ENCODE measurements at places on chromosomes 1 and 21.

DNA sequence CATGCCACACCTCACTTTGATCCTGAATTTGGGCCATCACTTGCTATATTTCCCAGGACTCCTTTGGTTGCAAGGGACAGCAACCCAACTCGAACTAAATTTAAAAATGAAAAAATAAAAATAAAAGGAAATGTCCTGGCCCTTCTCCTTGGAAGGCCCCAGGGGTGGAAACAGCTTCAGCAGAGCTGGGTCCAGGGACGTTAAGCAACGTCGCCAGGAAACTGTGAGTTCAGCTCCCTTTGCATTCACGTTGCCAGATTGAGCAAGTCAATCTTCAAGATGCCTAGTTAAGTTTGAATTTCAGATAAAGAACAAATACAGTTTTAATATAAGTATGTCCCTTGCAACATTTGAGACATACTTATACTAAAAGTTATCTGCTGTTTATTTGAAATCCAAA lies 14.6 kb upstream of the SPSB1 start:
- H3K4me1 ChIP-seq = peaks cover 35% of the 10 kb centered on the region
- H3K27me3 ChIP-seq = peaks cover 6% of the 10 kb centered on the region
- no peak for DNase-seq
- no peak overlapping the region for H3K4me3 ChIP-seq

DNA sequence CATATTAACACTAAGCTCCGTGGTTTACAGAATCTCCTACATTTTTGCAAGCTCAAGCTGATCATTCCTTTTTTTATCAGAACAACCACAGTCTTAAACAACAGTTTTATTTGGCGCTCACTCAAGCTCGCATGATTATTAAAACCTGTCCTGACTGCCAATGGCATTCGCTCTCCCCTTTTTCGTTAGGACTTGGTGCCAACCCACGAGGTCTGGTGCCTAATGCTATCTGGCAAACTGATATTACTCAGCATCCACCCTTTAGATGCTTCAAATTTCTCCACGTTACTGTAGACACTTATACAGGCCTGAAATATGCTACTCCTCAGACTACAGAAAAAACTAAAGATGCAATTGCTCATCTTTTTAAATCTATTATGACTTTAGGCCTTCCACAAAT lies 23.0 kb upstream of the ITLN1 start:
- no peak overlapping the region for H3K4me3 ChIP-seq
- no peak for DNase-seq
- no peaks in the 10 kb centered on the region for H3K4me1 ChIP-seq
- no peaks in the 10 kb centered on the region for H3K27me3 ChIP-seq

- H3K4me3 ChIP-seq = no peak overlapping the region
- H3K27ac ChIP-seq = no peak overlapping the region
- no peak for DNase-seq
These were observed 66.5 kb upstream of the LRRN2 start for GRCh38 chr1:204751883-204752687.

GRCh38 chr1:111417755-111418154 lies 9.8 kb downstream of the OVGP1 start:
- no peak overlapping the region for H3K4me3 ChIP-seq
- DNase-seq = no peak
- H3K27me3 ChIP-seq = peaks cover 13% of the 10 kb centered on the region
- no peaks in the 10 kb centered on the region for H3K4me1 ChIP-seq
- no peaks in the 10 kb centered on the region for H3K36me3 ChIP-seq
- no peak overlapping the region for H3K27ac ChIP-seq

DNA sequence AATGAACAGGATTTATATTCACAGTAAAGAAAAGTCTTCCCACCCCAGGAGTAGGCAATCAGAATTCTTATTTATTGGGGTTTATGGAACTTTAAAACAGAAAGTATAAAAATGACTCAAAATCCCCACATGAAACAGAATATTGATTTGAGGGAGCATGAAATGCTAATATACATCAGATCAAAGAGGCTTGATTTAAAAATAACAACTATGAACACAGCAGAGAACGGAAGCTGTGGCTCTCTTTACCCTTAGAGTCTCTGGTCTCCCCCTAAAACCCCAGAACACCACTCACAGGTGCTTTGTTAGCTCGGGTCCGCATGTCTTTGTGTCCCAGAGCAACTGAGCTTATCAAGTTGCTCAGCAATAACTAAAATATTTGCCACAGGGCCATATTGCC lies 31.2 kb upstream of the FASLG start:
- no peaks in the 10 kb centered on the region for H3K36me3 ChIP-seq
- H3K27me3 ChIP-seq = no peaks in the 10 kb centered on the region
- peak overlapping the region; percentile 5 for H3K4me3 ChIP-seq
- DNase-seq = no peak
- peaks cover 17% of the 10 kb centered on the region for H3K4me1 ChIP-seq

DNA sequence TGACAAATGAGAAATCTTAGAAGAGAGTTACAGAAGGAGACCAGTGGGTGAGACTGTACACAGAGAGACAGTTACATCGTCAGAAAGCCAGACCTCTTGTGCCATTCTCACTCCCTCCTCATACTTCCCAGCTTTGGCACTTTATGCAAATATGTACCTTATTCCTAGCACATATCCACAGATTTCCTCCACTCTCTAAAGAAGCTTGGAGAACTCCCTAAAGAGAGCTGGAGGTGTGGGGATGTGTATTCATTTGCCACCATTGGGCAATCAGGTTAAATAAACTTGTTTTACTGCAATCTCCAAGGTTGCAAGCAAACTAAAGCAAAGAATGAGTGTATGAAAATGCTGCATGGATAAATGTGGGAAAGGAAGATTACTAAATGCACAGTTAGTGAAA lies 380.9 kb upstream of the PRMT6 start:
- H3K27ac ChIP-seq = no peak overlapping the region
- no peak for DNase-seq
- H3K4me3 ChIP-seq = no peak overlapping the region
- no peaks in the 10 kb centered on the region for H3K27me3 ChIP-seq

GRCh38 chr1:204760350-204760749 lies 74.8 kb upstream of the LRRN2 start:
- H3K36me3 ChIP-seq = no peaks in the 10 kb centered on the region
- no peak overlapping the region for H3K27ac ChIP-seq
- peaks cover 47% of the 10 kb centered on the region for H3K27me3 ChIP-seq
- DNase-seq = no peak
- H3K4me3 ChIP-seq = no peak overlapping the region
- H3K4me1 ChIP-seq = peaks cover 10% of the 10 kb centered on the region

- H3K27ac ChIP-seq = no peak overlapping the region
- no peaks in the 10 kb centered on the region for H3K36me3 ChIP-seq
- no peaks in the 10 kb centered on the region for H3K4me1 ChIP-seq
- no peak for DNase-seq
- peaks cover 50% of the 10 kb centered on the region for H3K27me3 ChIP-seq
These were observed 360.5 kb downstream of the KCNH1 start for GRCh38 chr1:210773450-210773849.

DNA sequence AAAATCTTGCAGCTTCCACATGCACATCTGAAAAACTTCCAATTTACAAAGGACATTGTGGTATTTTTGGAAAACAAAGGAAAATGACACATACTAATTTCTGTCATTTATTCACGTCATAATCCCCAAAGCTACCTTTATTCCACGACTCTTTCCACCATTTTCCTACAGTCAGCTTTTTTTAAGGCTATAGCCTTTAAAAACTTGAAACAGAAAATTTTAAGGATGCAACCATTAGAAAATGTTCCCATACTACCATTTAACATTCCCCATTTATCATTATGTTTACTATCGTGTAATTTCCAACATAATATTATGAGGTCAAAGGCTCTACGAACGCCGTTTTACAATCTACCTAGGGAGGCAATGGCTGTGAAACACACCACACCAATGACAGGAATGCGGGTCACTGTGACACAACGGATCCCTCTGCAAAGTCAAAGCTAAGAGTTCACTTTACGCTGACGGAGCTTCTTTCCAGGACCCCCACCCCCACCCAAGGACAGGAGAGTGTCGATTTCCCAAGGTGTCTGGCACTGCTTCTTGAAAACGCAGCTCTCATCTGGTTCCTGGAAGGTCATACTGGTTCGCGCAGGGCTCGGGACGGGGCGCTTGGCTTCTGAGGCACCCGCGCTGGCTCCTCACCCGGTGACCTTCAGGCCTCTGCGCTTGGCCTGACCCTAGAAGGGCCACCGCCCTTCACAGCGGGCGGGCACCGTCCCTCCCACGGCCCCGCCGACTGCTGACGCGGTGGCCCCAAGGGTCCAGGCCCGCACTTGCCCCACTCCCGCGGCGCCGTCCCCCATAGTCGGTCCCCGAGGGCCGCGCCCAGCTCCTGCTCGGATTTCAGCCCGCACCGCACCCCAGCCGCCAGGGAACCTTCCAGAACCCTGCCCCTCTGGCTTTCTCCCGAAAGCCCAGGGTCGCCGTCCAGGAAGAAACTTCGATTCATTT lies 50.5 kb upstream of the ATF3 start:
- H3K36me3 ChIP-seq = peaks cover 4% of the 10 kb centered on the region
- H3K27me3 ChIP-seq = no peaks in the 10 kb centered on the region
- peak overlapping the region; percentile 97 for H3K27ac ChIP-seq
- peak overlapping the region; percentile 75 for H3K4me3 ChIP-seq
- peaks cover 4% of the 10 kb centered on the region for H3K4me1 ChIP-seq

GRCh38 chr1:3733094-3733882 lies 19.0 kb upstream of the CCDC27 start:
- H3K27me3 ChIP-seq = no peaks in the 10 kb centered on the region
- H3K36me3 ChIP-seq = peaks cover 14% of the 10 kb centered on the region
- no peak overlapping the region for H3K27ac ChIP-seq
- DNase-seq = no peak
- no peaks in the 10 kb centered on the region for H3K4me1 ChIP-seq

GRCh38 chr1:223227031-223227430 lies 84.0 kb upstream of the TLR5 start:
- H3K36me3 ChIP-seq = no peaks in the 10 kb centered on the region
- no peak overlapping the region for H3K4me3 ChIP-seq
- peaks cover 33% of the 10 kb centered on the region for H3K27me3 ChIP-seq
- peaks cover 12% of the 10 kb centered on the region for H3K4me1 ChIP-seq

DNA sequence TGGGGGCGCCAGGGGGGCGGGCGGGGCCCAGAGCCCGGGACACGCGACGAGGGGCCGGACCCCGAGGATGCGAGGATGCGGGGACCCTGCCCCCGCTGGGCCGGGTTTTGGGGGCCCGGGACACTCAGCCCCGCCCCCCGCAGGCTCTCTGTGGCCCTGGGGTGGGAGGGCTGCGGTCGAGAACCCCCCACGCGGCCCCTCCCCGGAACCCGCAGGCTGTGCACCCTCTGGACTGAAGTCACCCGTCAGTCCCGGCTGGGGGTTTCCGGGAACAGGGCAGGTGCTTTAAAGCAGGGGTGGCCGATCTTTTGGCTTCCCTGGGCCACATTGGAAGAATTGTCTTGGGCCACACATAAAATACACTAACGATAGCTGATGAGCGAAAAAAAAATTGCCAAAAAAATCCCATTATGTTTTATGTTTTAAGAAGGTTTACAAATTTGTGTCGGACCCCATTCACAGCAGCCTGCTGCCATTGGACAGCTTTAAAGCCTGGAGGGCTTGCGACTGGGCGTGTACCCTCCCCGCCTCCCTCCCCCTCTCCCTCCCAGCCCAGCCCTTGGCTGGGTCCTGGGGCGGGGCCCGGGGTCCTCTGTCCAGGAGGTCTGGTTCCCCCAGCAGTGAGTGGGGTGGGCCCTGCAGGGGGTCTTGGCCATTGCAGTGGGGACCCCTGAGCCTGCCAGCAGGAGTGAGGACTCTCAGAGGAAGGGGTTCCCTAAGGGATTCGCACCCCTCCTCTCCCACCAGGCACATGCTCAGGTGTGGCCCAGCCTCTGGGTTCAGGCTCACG lies 21.6 kb upstream of the C1orf159 start:
- H3K4me3 ChIP-seq = peak overlapping the region; percentile 70
- no peaks in the 10 kb centered on the region for H3K36me3 ChIP-seq
- H3K27me3 ChIP-seq = no peaks in the 10 kb centered on the region
- H3K4me1 ChIP-seq = peaks cover 12% of the 10 kb centered on the region
- DNase-seq = peak; percentile 71

DNA sequence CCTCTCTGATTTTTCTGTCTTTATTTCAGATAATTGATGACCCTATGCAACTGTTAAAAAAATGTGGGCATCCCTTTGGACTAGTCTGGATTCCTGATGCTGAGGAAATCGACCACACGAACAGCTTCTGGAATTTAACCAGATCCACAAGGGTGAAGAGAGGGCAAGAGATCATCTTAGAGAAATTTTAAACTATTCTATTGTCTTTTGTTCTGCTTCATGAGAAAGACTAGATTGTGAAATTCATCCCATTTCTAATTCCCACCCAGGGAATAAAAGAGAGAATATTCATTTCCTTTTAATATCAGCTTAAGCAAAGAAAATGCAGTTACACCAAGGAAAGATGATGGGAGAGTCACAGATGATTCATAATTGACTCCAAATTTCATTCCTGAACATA lies 71.8 kb downstream of the DUSP10 start:
- no peaks in the 10 kb centered on the region for H3K36me3 ChIP-seq
- H3K27ac ChIP-seq = no peak overlapping the region
- H3K27me3 ChIP-seq = peaks cover 13% of the 10 kb centered on the region
- no peak overlapping the region for H3K4me3 ChIP-seq
- no peaks in the 10 kb centered on the region for H3K4me1 ChIP-seq
- no peak for DNase-seq

- H3K36me3 ChIP-seq = peaks cover 2% of the 10 kb centered on the region
- H3K4me1 ChIP-seq = no peaks in the 10 kb centered on the region
- no peak for DNase-seq
- no peak overlapping the region for H3K4me3 ChIP-seq
- peaks cover 29% of the 10 kb centered on the region for H3K27me3 ChIP-seq
These were observed 104.0 kb downstream of the GDAP2 start for GRCh38 chr1:117825414-117825813.

DNA sequence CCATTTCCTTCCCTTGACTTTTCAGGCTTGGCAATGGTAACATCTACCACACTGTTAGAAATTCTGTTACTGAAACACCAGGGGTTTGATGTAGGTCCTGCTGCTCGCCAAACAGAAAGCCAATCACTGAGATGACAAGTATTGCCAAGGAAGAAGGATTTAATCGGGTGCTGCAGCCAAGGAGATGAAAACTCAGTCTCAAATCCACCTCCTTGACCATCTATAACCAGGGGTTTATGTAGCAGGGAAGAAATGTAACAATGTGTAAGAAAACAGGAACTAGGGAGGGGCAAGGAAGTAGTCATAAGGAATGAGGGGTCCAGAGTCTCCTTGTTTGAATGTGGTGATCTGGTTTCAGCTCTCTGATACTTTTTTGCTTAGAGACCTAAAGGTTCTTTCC lies 25.4 kb downstream of the PLA2G2A start:
- DNase-seq = no peak
- H3K27ac ChIP-seq = no peak overlapping the region
- H3K36me3 ChIP-seq = peaks cover 4% of the 10 kb centered on the region
- H3K4me1 ChIP-seq = peaks cover 3% of the 10 kb centered on the region
- no peak overlapping the region for H3K4me3 ChIP-seq
